ENCODE measurements at places on chromosomes 6 and 20.

GRCh38 chr6:23446469-23446967, 679.5 kb upstream of the NRSN1 start:
- peak; percentile 71 for DNase-seq

- DNase-seq: no peak
Observed at GRCh38 chr6:143828572-143828971, 14.6 kb upstream of the LTV1 start.

- DNase-seq: no peak
Observed at GRCh38 chr6:13655700-13656099, 40.6 kb downstream of the NOL7 start.

- DNase-seq: no peak
Observed at GRCh38 chr6:170158296-170159021, 132.4 kb downstream of the DLL1 start.

DNA sequence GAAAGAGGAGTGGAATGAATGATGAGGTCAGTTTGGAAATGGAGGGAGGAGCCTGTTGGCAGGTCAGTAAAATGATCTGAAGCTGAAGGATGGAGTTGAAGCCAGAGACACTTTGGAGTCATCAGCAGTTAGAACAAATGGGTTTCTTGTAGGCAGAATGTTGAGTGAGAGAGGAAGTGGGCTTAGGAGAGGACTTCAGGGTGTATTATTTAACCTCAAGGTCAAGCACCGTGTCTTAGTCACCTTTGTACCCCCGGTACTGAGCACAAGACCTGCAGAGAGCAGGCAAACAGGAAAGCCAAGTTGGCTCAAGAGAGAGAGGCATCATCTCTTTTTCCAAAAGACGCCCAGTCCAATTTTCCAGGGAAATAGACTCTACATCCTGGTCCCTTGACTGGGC, 23.3 kb downstream of the C20orf173 start:
- DNase-seq: no peak

DNA sequence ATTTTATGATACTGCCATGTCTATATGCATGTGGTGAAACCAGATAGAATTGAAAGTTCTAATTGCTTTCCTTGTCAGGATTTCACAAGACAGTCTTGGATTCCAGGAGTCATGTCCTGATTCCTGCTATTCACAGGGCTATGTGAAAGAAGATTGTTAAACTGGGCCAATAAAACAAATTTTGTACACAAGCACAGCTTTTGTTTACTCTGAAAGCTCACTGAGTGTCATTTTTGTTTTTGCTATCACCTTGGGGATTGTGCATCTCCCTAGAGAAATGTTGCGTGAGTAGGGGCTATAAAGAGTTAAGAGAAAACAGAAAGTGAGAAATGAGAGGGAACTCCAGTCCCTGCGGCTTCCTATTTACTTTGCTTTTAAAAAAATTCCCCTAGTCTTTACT, 627.5 kb downstream of the PKHD1 start:
- no peak for DNase-seq

DNA sequence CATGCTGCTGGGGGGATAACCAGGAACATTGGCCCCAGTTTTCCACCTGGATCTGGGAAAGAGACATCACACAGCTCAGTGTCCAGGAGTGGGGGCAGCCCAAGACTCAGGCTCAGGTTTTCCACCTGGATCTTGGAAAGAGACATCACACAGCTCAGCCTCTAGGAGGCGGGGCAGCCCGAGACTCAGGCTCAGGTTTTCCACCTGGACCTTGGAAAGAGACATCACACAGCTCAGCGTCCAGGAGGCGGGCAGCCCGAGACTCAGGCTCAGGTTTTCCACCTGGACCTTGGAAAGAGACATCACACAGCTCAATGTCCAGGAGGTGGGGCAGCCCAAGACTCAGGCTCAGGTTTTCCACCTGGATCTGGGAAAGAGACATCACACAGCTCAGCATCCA, 361.6 kb downstream of the THBS2 start:
- DNase-seq: no peak

DNA sequence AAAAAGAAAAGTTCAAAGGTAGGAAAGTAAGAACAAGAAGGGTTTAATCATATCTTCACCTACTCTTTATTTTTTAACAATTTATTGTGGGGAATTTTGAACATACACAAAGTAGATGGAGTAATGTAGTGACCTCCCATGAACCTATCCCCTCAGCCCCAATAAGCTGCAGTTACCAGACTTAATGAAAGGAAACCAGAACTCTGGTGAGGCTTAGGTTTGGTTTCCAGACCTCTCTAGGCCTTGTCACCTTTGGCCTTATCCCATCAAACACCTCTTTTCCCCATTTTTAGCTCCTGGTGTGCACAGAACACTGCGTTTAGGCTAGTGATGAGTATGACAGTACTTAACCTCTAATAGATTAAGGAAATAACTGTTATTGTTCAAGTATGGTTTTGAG, 42.0 kb downstream of the CBFA2T2 start:
- no peak for DNase-seq

DNA sequence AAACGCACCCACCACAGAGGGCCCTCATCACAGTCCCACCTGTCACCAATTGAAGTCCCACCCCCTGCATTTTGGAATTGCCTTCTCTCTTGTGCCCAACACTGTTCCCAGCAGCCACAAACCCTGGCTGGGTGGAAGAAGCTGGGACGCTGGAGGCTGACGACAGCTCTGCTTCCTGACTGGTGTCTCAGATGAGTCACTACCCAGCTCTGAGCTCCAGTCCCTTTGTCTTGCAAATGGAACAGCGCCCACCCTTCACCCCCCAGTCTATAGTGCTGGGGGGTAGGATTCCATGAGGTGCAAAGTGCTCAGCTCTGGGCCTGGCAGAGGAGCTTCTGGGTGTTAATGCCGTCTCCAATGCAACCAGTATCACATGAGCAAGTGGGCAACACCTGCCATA, 85.3 kb downstream of the DLGAP4 start:
- DNase-seq: no peak

DNA sequence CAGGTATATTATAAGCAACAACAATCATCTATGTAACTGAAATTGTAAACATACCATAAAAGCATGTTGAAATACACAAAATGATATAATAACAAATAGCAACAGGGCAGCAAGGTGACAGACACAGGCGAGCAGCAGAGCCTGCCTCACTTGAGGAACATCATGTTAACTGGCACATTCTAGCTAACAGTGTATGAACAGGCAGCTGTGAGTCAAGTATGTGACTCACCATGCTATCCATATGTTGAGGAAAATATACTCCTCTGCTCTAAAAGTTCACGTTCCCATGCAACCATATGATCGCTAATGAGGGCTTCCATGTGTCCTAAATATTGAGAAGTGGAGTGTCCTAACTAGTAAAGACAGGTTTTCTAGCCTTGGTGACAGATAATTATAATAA, 18.4 kb downstream of the SERAC1 start:
- no peak for DNase-seq

- DNase-seq: no peak
Observed at GRCh38 chr6:108883172-108883571, 35.0 kb downstream of the ARMC2 start.

DNA sequence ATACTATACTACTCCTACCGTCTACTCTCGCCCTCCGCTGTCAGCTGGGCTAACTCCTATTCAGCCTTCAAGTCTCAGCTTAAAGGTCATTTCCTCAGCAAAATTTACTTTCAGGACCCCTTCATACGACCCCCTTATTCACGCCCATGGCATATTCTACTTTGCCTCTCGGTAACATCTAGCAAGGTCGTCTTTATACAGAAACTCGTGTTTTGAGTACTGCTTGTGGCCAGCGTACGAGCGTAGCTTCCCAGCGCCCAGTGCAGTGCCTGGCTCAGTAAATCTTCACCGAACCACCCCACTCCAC, 546 bp downstream of the CRNKL1 start:
- no peak for DNase-seq

- no peak for DNase-seq
Observed at GRCh38 chr6:112172540-112172939, 81.8 kb downstream of the LAMA4 start.

GRCh38 chr6:1613688-1614447, 4.2 kb downstream of the FOXC1 start:
- DNase-seq: peak; percentile 67

- DNase-seq: peak; percentile 94
Observed at GRCh38 chr6:33247977-33248642, 23.6 kb downstream of the VPS52 start.
